NCI-H1048 (cell line): ENCODE measurements at places on chromosomes 1 and 21.

- DNase-seq, result no peak
These were observed 15.5 kb upstream of the LEPR start for GRCh38 chr1:65404941-65405340.

DNA sequence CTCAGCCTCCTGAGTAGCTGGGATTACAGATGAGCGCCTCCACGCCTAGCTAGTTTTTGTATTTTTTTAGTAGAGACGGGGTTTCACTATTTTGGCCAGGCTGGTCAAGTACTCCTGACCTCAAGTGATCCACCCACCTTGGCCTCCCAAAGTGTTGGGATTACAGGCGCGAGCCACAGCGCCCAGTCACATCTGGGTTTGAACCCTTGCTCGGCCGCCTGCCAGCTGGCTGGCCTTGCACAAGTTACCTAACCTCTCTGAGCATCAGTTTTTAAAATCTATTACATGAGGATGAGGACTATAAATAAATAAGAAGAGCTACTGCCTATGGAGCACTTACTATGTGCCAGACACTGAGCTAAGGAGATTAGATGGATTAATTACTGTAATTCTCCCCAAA is 17.7 kb upstream of the PADI2 start:
- no peak for DNase-seq

GRCh38 chr21:41726058-41726558 is 40.7 kb downstream of the RIPK4 start:
- no peak for DNase-seq

DNA sequence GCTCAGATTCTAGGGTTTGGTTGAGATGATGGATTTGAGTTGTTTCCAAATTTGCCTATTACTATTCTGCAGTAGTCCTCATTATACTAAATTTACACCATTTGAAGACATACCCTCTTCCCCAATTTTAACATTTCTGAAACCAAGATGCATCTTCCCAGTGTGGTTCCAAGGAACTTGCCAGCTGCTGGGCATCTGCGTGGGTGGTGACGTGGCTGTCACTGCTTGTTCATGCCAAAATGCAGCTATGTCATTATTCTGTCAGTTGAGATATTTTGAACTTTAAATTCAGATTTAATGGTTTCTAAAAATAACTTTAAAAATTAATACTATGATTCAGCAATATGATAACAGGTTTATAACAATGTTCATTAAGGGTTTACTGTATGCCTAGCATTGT is 1.2 kb downstream of the ZFP69 start:
- no peak for DNase-seq

DNA sequence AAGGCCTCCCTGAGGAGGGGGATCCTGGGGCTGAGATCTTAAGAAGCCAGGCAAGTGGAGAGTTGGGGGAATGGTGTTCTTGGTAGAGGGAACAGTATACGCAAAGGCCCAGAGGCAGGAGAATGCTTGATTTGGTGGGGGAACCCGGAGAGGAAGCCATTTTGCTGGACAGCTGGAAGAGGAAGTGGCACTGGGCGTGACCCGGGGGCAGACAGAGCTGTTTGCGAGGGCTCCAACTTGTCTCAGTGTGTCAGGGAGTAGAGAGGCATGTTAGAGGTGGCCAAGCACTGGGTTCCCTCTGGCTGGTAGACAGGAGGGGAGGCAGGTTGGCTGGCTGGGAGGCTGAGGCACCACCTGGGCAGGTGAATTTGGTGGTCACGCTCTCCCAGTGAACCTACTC is 96.3 kb upstream of the ACTL8 start:
- no peak for DNase-seq

- no peak for DNase-seq
These were observed 136.2 kb downstream of the NTNG1 start for GRCh38 chr1:107277022-107277421.

DNA sequence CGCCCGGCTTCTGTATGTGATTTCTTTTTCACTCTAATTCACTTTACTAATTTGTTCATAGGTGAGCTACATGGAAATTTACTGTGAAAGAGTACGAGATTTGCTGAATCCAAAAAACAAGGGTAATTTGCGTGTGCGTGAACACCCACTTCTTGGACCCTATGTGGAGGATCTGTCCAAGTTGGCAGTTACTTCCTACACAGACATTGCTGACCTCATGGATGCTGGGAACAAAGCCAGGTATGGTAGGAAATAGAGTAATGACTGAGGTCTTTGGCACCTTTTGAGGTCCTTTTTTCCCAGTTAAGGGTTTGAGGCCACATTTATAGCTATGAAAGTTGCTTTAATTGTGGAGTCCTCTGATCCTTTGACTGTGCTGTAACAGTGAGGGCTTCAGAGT is 56.9 kb downstream of the KIF1B start:
- no peak for DNase-seq

- no peak for DNase-seq
These were observed 5.0 kb upstream of the PDC start for GRCh38 chr1:186465946-186466345.

DNA sequence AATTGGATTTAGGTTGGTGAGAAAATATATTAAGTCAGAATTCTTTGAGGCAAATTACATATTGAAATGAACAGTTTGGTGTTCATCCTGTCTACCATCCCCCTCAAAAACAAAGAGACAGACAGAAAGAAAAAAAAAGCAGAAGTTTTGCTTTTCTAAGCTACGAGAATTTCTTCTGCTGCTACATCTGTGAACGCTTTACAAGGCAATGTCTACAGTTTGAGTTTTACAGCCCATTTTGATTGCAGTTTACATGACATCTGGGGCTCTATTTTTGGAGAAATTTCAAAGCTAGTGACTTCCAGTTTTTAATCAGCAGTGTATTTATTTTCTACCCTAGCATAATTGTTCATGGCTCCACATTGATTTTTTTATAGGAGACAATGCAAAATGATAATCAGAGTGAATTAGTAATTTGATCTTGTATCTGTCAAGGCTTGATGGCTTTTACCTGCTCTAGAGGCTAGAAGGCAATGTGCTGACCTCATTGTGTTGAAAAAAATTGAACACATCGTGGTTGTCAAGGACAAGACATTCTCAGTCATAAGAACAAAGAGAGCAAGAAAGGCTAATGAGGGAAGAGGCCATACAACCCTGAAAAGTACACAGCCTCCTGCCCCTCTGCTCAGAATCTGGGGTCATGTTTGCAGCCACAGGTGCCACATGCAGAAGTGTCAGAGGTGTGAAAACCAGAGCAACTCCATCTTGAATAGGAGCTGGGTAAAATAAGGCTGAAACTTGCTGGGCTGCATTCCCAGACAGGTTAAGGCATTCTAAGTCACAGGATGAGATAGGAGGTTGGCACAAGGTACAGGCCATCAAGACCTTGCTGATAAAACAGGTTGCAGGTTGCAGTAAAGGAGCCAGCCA is 201.0 kb upstream of the CAMK1G start:
- no peak for DNase-seq
